LNCaP clone FGC (cell line): ENCODE measurements at places on chromosomes 5 and 9.

DNA sequence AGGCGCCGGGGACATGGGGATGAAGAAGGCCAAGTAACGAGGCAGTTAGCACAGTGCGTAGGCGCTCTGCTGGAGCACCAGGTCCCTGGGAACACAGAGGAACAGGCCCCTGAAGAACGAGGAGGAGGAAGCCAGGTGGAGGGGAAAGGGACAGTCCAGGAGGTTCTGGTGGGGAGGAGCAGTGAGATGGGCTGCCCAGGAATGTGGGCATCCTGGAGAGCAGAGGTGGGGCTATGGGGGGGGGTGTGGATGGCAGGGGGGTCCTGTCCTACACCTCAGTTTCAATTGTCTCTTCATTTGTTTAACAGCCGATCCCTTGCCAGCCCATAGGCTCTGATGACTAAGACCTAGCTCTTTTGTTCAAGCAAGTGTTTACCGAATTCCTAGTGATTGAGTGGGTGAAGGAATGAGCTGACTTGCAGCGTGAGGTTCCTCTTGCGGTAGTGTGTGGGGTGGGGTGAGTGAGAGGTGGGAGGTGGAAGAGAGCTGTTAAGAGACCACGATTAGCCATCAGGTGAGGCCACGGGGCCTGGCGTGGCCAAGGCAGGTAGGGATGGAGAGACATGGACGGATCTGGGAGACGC lies 8.4 kb upstream of the PHYHD1 start:
- no peak for DNase-seq

DNA sequence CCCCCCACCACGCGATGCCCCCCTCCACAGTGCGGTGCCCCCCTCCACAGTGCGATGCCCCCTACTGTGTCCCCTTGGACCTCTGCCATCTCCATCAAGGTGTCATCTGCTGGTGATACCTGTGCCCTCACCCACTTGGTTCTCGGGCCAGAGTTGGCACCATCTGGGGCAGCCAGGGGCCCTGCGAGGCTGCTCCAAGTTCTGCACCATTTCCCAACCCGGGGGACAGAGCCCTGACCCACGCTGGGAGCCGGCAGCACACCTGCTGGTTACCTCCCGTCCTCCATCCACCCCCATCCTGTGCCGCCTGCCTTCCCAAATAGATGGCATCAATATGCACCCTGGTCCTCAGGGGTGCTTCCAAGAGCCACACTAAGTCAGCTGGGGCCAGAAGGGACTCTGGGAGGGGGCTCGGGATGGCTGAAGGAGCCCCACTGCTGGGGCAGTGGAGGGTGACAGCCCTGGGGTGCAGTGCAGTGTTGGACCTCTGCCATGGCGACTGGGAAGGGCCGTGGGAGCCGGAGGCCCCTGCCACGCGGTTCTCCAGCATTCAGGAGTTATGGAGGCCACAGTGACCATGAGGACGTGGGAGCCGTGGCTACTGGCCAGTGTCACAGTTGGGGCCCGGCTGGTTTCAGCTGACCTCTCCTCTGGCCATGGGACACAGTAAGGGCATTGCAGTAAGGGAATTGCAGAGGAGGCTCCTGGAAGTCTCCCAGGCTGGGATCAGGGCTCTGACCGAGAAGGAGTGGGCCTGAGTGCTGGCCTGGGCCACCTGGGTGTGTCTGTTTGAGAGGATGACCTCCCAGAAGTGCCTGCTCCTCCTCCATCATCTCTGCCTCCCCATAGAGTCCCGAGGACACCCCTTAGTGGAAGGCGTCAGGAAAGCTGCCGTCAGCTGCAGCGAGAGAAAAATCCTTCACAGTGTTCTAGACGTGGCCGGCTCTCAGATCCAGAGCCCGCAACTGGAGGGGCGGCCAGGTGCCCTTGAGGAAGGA lies 44.2 kb upstream of the NOTCH1 start:
- no peak for DNase-seq

GRCh38 chr5:180026734-180027458 lies 44.7 kb downstream of the RNF130 start:
- DNase-seq, result no peak

GRCh38 chr5:169610606-169611005 lies 26.5 kb upstream of the DOCK2 start:
- no peak for DNase-seq

GRCh38 chr5:57862942-57863341 lies 380.3 kb upstream of the ACTBL2 start:
- no peak for DNase-seq

GRCh38 chr5:167755420-167755819 lies 536.0 kb upstream of the WWC1 start:
- no peak for DNase-seq

- DNase-seq, result no peak
These were observed 380.4 kb downstream of the PSAT1 start for GRCh38 chr9:78677326-78677725.

- no peak for DNase-seq
These were observed 27.5 kb downstream of the SLC46A2 start for GRCh38 chr9:112863214-112863613.

DNA sequence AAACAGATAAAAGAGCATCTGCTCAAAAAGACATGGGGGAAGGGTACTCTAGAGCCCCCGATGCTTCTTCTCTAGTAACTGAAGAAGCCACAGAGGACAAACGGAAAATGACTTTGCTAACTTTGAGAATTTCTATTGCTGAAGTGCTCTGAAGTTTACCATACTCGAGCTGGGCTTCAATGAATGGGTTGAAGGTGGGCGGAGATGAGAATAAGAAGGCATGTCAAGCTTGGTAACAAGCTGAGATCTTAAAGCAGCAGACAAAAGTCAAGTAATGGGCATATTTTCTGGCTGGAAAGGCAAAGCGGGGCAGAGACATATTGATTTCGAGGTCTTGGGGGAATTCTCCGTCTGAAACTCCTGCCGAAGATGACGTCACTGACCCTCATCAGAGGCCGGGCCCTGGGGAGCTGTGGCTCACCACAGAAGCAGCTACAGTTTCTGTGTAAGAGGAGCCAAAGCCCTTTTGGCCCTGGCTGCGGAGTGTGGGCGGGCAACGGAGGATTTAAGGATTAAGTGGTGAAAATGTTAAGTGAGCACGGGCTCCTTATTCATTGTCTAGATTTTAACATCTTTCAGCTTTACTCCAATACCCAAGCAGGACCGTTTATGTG lies 115.8 kb upstream of the SLIT3 start:
- no peak for DNase-seq

GRCh38 chr5:111942661-111943401 lies 185.8 kb upstream of the NREP start:
- no peak for DNase-seq

- DNase-seq, result no peak
These were observed 138.0 kb upstream of the KCNN2 start for GRCh38 chr5:114223866-114224265.

DNA sequence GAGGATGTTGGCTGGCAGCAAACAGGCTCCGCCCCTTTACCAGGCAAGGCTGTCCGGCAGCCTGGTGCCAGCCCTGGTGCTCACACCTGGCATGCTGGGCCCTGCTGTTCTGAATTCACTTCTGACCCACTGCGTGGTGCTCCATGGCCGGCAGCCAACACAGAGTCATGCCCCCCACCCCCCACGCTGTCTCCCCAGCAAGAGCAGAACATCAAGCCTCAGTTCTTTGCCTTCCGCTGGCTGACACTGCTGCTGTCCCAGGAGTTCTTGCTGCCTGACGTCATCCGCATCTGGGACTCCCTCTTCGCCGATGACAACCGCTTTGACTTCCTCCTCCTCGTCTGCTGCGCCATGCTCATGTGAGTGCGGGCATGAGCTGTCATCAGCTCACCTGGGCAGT lies 12.6 kb upstream of the ENDOG start:
- DNase-seq, result no peak

- no peak for DNase-seq
These were observed 4.1 kb downstream of the HACD4 start for GRCh38 chr9:21027295-21027694.

DNA sequence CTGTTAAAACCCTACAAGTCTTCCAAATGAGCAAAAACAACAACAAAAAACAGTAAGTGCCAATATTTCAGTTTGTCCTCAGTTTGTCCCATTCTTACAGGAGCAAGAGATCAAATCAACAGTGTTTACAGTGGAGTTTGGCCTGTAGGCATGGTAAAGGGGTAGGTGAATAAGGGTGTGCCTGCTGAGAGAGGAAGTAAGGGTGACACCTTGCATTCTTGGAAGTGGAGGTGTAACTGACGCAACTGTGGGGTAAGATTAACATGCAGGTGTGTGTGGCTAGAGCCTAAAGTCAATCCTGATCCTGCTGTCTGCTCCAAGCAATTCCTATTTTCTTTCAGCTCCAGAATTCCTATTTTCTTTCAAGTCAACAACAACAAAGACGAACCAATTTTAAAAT lies 43.4 kb downstream of the PFDN1 start:
- no peak for DNase-seq

DNA sequence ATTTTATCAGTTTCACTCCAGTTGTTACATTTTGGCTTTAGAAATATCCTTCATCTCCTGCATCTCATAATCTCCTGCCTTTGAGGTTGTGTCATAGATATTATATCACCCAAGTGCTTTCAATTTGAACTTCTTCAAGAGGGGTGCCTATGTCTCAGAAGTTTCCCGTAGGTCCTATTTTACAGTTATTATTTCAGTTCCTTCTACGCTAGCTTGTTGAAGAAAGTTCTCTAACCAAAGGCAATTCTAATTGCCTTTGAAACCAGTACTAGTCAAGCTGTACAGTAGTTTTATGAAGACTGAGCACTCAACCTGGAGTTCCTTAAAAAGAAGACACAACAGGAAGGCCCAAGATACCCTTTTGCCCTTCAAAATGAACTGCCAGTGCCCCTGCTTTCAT lies 116.4 kb downstream of the ZCCHC7 start:
- no peak for DNase-seq

GRCh38 chr5:38737976-38738375 lies 107.8 kb upstream of the OSMR start:
- DNase-seq, result no peak
